ENCODE measurements at places on chromosomes 6 and 20.

DNA sequence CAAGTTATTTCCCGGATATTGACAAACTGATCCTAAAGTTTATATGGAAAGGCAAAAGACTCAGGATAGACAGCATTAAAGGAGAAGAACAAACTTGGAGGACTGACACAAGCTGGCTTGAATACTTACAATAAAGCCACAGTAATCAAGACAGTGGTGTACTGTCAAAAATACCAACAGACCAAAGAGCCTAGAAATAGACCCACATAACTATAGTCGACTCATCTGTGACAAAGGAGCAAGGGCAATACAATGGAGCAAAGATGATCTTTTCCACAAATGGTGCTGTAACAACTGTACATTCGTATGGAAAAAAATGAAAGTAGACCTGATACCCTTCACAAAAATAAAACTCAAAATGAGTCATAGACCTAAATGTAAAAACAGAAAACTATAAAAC lies 46.0 kb downstream of the ABHD12 start:
- DNase-seq: no peak

DNA sequence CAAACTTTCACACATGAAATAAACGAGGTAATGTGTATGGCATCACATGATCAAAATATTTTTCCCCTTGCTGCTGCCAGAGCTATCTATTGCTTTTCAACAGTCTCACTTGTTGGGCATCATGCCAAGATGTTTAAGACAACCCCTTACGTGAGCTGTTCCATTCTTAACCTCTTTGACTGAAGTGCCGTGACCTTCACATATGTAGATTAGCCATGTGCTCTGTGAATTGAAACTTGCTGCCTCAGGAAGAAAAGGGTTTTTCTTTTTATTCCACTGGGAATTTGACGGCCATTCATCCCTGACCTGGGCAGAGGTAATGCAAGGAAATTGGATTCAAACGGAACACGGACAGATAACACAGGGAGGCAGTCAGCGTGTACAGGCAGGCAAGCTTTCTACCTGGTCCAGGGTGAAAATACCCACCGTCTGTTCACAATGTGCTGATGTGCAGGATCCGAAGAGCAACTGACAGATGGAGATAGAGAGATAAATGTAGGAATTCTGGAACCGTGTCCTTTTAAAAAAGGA lies 14.2 kb downstream of the ARID1B start:
- no peak for DNase-seq

DNA sequence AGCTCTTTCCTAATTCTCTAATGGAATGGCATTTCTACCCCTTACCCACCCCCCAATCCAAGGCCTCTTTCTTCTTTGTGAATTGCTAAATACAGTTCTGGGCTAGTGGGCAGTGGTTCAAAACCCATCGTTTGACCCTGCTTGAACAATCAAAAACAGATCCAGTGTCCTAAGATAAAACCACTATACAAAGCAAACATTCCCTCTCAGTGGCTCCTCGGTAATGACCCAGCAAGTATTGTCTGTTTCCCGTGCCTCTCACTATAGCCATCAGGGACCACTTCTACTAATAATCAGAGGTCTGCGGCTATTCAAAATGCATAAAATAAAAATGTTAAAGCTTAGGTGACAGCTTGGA lies 143.5 kb upstream of the AKAP12 start:
- DNase-seq: no peak

GRCh38 chr6:118320652-118321051 lies 227.4 kb upstream of the PLN start:
- DNase-seq: no peak

DNA sequence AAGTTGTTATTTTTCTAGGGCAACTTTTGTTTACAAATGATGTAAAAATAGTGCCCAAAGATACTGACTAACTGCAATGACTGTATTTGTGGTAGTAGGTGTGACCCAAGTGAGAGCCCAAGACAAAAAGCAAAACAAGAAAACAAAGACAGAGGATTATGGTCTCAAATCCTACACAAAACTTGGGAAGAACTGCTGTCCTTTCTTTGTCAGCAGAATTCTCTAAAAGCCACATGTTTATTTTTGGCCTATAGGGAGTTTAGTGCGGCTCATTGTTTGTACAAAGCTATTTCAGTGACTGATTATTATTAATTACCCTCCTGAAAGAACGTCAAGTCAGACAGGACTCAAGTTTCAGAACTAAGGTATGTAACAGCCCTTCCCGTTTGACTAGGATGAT lies 509.2 kb upstream of the SLC35B3 start:
- DNase-seq: no peak

DNA sequence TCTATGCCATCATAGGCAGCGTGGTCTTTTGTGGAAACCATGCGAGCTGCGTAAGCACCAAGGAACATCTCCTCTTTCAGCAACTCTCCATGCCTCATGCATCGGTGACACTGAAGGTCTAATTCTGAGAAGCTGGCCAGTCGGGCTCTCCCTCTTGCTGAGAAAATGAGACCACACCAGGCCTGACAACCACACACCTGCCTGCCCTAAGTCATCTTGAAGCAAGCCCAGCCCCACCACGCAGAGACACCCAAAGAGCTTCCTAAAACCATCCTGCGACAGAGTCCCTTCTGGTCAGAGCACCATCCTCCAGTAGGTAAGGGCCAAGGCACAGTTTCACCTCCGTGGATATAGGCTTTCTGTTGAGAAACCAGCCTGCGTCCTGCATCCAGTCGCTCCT lies 26.6 kb downstream of the PREX1 start:
- no peak for DNase-seq

GRCh38 chr6:42428326-42429041 lies 23.2 kb downstream of the TRERF1 start:
- no peak for DNase-seq

DNA sequence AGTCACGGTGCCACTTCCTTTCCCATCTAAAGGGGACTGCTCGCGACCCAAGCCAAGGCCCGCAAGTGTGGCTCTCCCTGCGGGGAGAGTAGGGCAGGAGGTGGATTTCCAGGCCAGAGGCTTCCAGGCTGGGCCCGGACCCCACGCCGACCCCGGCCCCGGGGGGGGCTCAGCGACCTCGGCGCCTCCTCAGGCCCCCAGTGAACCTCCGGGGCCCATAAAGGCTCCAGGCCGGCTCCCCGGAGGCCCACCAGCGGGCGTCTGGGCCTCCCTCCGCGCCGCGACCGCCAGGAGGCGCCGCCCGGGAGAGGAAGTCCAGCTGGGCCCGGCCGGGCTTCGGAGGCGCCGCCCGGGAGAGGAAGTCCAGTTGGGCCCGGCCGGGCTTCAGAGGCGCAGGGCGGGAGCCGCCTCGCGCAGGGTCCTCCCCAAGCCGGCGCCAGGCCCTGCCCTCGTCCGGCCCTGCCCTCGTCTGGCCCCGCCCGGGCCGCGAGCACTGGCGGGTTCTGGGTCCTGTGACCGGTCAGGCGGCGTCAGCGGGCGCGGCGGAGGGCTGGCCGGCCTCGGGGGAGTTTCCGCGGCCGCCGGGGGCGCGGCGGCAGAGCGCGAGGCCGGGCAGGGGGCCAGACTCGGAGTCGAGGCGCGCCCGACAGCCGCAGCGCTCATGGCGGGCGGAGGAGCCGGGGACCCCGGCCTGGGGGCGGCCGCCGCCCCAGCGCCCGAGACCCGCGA lies at the start of gene RAB32:
RAB32 (plus strand) TSS at position 623 of the 729 bp plus-strand sequence; CDS start at position 662, 39 bp downstream.
- DNase-seq: peak; percentile 87

- DNase-seq: no peak
These were observed 26.8 kb downstream of the ERGIC3 start for GRCh38 chr20:35568645-35569044.

DNA sequence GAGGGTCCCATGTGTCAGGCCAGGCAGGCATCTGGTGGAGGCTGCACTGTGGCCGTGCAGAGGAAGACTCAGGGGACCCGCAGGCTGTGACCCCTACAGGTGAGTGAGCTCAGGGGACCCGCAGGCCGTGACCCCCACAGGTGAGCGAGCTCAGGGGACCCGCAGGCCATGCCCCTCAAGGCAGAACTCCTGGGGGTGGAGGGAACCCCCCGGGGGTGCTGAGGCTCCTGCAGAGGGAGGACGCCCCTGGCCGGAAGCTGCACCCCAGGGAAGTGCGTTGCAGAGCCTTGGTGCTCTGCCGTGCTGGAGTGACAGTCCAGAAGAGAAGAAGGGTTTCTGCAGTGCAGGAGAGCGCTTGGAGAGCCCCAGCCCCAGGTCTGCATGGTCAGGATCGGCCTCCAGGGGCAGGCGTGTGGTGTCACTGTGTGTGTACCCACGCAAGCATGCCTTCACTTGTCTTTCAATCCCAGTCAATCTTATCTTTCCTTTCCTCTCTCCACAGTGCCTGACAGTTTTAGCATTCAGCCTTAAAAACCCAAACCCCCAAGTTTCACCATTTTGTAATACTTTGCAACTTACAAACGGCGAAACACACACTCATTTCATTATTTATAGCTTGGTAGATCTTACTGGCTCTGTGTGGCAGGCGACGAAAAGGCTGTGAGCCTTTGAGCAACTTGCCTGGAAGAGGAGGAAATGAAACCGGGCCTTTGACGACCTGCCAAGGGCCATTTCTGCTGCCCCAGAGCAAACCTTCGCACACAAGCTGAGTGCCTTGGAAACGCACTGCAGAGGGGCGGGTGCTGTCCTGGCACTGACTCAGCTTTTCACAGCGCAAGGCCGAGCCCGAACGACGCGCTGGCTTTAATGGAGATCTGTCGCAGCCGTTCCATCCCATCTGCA lies 101.4 kb upstream of the AGPAT4 start:
- peak; percentile 62 for DNase-seq

DNA sequence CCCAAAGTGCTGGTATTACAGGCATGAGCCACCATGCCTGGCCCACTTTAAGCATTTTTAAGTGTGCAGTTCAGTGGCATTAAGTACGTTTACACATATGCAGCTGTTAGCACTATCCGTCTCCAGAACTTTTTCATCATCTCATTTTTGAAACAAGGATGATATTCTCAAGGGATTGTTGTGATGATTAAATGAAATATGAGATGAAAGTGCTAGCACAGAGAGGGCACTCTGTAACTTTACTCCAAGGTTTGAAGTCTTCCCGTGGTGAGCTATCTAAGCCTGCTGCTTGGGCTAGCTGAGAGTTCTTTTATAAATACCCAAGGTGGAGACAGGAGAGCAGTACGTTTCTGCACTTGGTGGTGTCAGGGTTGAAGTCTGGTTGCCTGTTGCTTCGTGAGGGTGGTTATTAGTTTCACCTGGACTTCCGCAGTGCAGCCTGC lies 6.6 kb downstream of the TM9SF4 start:
- no peak for DNase-seq

- peak; percentile 52 for DNase-seq
These were observed 454 bp downstream of the L3MBTL3 start for GRCh38 chr6:130018744-130019325.

DNA sequence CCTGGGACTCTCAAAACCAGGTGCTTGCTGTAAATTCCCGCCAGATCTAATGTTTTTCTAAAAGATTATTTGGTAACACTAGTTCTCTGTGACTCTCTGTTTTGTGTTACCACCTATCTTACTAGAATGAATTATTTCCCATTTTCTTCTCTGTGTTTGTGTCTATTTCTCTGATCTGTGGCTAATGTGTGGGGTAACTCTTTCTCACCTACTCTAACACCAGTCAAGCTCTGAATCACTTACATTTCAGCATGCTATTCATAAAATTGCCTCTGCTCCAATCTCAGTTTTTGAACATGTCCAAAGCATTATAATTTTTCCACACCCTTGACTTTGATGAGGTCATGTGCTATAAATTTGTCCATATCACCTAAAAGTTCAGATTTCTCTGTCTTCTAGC lies 23.2 kb upstream of the COL19A1 start:
- DNase-seq: no peak

DNA sequence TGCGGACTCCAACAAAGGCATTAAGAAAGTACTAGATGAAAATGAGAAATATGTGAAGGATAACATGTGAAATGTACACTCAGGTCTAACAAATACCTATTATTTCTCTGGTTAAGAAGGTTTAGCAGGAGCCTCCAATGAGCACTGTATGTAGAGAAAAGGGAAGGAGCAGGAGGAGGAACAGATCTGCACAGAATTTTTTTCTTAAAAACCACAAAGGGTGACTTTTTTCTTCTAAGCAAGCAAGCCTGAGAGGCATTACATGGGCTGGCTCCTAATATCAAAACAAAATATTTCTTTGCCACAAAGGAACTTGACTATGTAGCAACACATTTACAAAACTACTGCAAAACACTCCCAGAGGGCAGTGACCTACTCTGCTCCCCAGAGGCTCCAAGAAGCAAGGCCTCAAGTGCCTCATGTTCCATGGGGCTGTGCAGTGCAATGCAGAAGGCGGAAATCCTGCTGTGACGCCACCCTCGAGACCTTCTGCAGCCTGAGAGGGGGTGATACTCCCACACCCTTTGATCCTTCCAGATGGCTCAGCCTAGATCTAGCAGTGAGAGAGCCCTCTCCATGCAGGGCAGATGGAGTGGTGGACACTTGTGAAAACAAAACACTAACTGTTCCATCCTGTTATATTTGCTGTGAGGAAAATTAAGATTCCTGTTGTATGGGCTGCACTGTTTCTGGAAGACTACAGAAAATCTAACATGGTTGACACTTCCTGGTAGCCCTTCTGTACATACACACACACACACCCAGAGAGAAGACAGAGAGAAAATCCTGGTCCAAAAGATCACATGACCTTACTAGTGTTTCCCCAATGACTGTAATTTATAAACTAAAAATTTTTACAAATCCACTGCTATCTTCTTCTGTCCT lies 36.0 kb upstream of the SMIM29 start:
- peak; percentile 67 for DNase-seq

DNA sequence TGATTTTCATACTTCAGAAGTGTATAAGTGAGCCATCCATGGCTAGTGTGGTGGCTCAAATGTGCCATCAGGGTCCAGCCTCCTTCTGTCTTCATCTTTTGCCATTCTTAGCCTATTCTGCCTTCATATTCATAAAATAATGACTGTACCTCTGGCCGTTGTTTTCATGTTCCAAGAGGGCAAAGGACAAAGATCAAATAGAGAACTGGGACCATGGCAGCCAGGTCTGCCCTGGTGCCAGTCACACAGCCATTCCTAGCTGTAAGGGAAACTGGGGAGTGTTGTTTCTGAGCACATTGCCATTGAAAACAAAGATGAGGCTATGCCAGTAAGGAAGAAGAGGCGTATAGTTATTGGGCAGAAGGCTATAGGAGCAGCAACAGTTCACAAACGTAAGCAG lies 518.6 kb downstream of the TFAP2B start:
- no peak for DNase-seq
